Adrenal gland (tissue), 19 donors: ENCODE measurements at places on chromosomes 1 and 21. TPM values are rescaled to one million over a fixed set of nuclear protein-coding genes. Genes with fewer than 3 reads are reported as not detected.

Gene SLAMF6
- total RNA-seq: 1.2 TPM

Gene KIAA1614
- total RNA-seq: 1.0 TPM

Gene ANKRD35
- total RNA-seq: not detected

Gene YARS1
- 91.0 TPM for total RNA-seq

Gene TNFSF4
- 1.1 TPM for total RNA-seq

Gene A3GALT2
- total RNA-seq: not detected

Gene GSTM5
- total RNA-seq: 1.9 TPM

Gene HMCN1
- total RNA-seq: 5.8 TPM

- DNase-seq: peak; percentile 23
Observed at GRCh38 chr1:113835686-113836290, 23.5 kb upstream of the RSBN1 start.

DNA sequence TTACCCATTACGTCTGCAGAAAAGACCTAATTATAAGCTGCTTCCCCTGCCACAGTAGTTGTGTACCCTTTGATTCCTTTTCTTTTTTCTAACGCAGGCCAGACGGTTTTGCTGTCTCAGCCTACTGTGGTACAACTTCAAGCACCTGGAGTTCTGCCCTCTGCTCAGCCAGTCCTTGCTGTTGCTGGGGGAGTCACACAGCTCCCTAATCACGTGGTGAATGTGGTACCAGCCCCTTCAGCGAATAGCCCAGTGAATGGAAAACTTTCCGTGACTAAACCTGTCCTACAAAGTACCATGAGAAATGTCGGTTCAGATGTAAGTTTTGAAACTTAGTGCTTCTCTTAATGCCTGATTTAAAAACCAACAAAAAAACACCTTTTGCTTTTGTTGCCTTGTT lies 35.8 kb downstream of the ATF6 start:
- peak; percentile 13 for DNase-seq

- DNase-seq: no peak
Observed at GRCh38 chr1:213796525-213796924, 191.2 kb upstream of the PROX1 start.

DNA sequence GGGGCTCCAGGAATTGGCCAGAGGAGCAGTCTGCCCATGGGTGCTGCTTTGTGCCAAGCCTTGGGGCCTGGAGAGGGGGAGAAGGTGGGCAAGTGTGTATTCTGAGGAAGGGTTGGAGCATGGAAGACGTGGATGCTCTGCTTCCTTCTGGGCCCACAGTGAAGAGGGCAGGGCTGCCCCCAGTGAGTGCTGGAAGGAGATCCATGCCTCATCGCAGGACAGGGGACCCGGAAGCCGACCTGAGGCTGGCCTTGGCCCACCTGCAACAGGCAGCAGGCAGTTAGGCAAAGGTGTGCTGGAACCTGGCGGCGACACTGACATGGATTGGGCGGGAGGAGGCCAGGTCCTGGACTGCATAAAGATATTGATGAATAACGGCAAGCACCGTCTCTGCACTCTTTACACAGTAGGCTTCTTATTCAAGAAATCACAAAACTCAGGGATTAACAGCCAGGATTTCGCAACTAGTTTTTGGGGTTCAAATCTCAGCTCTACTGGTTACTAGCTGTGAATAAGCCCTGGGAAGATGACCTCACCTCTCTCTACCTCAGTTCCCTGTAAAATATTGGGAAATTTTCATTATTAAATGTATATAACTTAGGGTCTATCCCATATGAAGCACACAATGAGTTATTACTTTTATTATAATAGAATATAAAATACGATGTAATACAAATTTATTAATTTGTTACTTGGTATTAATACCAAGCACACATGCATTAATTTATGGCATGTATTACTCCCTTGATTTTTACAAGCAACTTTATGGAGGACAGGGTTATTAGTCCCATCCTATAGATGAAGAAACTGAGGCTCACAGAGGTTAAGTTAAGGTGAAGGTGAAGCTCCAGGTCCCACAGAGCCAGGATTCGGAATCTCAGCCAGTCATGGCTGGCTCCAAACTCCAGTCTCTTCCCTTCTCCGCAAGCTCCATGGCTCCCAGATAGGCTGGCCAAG lies 62.3 kb downstream of the DHRS3 start:
- DNase-seq: no peak

GRCh38 chr1:31510853-31511789 lies 65.2 kb upstream of the TINAGL1 start:
- DNase-seq: peak; percentile 23

DNA sequence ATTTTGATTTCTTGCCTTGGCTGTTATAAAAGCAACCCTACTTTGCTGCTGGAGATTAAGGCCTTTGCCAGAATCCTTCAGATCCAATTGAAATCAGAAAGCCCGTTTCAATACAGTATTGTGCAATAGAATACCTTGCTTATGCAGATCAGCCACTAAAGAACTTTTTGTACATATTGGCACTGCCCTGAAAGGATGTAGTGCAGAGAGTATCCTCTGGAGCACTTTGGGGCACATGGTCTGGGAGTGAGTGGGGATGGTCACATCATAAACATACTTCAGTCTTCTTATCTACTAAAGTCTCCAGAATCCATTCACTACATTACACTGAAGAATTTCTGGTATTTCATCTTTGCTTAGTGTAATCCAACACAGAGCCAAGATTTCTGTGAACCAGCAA lies 189.0 kb downstream of the CENPF start:
- DNase-seq: no peak

- no peak for DNase-seq
Observed at GRCh38 chr1:23657659-23658275, 33.8 kb upstream of the RPL11 start.

- DNase-seq: no peak
Observed at GRCh38 chr1:6434186-6434585, 9.6 kb downstream of the ESPN start.

GRCh38 chr1:41442697-41443251 lies 41.7 kb downstream of the EDN2 start:
- no peak for DNase-seq

GRCh38 chr1:25209516-25209915 lies 22.8 kb downstream of the SYF2 start:
- no peak for DNase-seq

- no peak for DNase-seq
Observed at GRCh38 chr1:175443332-175443731, 250.8 kb upstream of the KIAA0040 start.

DNA sequence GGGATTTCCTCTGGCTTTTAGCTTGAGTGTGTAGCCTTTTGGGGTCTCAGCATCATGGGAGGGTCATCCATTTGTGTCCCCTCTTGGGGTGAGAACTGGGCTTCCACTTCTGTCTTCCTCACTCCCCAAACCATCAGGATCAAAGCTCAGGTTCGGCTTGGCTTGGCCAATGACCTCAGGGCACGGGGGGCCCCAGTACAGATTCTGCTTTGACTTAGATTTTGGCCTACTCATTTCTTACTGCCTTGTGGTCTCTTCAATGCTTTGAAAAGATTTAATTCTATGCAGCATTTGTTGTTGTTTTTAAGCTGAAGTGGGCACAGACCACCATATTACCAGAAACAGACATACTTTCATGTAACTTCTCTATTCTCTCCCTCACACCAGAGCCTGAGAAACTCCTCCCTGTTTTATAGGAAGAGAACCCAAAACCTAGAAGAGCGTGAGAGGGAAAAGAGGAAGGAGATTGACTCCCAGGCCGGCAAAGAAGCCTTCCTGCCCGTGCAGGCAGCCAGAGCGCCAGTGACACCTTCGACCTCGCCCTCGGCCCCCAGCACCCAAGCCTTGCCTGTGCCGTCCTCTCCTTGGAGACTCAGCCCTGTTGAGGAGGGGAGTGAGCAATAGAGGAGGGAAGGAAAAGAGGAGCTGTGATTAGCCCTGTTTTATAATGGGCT lies 1.9 kb upstream of the S100A3 start:
- no peak for DNase-seq
